ENCODE measurements at places on chromosomes 1 and 21. TPM values are rescaled to one million over a fixed set of nuclear protein-coding genes. Genes with fewer than 3 reads are reported as not detected.

DNA sequence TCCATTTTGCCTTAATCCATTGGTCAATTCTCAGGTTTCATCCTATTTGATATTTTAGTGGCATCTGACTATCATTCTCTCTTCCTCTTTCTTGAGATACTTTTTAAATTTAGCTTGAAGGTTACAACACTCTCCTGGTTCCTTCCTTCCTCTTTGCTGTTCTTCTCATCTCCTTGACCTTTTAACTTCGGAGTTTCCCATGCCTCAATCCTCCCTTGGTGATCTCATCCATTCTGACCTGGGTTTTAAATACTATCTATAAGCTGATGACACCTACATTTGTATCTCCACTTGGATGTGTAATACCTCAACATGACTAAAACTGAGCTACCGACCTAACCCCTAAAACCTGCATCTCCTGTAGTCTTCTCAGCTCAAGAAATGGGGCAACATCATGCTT lies 4.8 kb upstream of the ZNF687 start:
- no peak for DNase-seq

DNA sequence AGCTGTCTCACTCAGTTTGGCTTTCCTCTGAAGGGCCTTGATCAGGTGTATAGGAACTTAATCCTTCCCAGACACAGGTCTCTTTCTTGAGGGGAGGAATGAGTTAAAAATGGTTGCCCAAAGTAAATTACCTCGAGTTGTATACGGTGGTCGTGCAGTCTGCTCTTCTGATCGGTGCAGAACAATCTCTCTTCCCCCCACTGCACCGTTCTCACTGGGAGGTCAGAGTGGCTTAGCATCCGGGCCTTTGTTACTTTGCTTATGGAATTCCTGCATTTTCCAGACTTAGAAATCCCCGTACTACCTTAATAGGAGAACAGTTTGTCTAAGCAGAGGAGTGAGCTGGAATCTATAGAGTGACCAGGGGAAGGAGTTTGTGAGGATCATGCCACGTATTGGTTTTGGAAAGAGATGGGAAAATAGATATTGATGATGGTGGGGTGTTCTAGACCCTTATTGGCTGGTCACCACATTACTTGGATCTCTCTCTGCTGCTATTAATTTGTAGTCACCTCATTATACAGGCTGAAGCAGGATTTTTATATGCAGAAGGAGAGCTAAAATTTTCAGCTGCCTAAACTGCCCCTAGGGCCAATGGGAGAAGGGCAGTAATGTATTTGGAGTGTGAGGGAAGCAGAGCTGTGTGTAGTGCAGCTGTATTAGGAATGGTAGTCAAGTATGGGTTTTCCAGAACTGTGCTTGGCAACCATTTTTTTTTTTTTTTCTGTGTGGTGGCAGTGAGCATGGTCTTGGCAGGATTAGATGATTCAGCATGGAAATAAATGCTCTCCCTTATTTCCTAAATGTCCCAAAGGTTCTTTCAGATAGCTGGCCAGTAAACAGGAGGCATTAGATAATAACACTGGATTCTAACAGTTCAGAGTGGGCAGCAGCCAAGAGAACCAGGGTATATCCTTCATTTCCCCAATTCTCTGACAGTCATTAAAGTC lies 81.5 kb downstream of the NDUFS5 start:
- DNase-seq = no peak

DNA sequence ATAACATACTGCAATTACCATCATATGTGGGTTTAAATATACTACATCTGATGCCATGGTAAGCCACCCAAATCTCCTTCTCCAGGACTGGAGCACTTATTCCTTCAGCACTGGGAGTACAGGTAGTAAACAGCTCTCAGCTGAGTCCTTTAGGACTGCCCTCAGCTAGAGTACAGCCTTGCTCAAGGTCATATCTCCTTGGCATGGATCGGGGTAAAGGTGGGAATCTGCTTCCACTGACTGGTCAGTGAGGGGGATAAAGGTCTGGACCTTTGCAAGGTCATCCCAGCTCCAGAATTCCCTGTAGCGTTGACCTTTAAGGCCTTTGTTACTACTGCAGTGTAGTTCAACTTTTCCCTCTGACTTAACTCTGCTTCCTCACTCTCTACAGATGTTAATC lies 38.8 kb downstream of the RPL5 start:
- no peak for DNase-seq

- peak; percentile 4 for DNase-seq
These were observed 12.6 kb upstream of the TNFRSF14 start for GRCh38 chr1:2543543-2544092.

GRCh38 chr1:115041654-115042053 lies 12.0 kb downstream of the TSHB start:
- no peak for DNase-seq

DNA sequence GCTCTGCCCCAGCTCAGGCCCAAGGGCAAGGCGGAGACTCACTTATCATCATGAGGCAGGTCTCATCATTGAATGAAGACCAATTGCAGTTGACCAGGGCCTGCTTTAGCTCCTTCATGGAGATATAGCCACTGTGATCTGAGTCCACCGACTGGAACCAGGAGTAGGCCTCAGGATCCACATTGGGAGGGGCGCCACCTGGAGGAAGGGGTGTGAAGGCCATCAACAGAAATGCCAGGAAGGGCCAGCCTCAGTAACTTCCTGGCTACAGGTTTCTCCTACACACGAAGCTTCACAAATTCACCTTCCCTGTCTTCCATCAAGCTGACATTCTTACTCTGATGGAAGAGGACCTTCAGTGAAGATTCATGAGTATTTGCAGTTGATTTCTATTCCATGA lies 11.6 kb downstream of the PEF1 start:
- no peak for DNase-seq

- DNase-seq = no peak
These were observed 196.1 kb downstream of the AMY1C start for GRCh38 chr1:103945774-103946173.

DNA sequence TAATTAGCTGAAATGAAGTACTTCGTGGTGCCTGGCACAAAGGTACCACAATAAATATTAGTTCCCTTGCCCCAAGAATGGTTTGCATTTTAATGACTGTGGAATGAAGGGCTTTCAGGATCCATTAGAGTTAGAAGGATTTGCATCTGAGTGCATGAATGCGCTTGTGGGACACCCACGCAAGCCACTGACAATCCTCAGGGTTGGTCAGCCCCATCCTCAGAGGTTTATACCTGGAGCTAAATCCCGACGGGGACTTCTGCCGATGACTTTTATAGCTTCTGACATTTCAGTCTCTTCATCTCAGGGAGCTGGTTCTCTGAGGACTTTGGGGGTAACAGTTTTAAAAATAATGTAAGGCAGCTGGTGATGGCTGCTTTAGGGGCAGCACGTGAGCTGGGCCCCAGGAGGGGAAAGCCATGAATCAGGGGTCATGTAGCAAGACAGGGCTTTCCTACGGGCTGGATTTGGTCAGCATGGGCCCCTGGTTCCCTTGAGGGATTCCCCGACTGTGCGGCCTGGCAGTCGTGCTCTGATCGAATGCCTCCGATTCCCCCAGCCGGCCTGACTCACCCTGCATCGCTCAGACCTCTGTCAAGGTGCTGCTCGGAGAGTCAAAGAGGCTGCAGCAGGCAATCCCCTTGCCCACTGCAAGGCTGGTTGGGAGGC lies 20.8 kb upstream of the IL10 start:
- DNase-seq = peak; percentile 54

GRCh38 chr1:244548558-244549115 lies 87.6 kb downstream of the CATSPERE start:
- no peak for DNase-seq

- DNase-seq = peak; percentile 70
These were observed 36.8 kb upstream of the PODN start for GRCh38 chr1:53025034-53025768.

GRCh38 chr1:230254265-230254664 lies 171.9 kb downstream of the PGBD5 start:
- DNase-seq = no peak

- no peak for DNase-seq
These were observed 219.6 kb upstream of the C1orf174 start for GRCh38 chr1:4119516-4120220.

GRCh38 chr1:156765666-156766065 lies 1.7 kb upstream of the PRCC start:
- no peak for DNase-seq

DNA sequence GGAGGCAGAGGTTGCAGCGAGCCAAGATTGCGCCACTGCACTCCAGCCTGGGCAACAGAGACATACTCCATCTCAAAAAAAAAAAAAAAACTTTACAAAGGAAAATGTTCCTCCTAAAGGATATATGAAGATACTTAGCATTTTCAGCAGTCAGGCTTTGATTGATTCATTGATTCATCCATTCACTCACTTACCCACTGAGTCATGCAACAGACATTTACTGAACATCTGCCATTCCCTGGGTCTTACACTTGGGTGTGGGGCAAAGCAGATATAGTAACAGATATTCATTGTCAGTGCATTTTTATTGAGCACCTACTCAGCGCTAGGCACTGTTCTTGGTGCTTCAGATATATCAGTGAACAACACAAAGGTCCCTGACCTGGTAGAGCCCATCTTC lies 5.6 kb upstream of the LACTBL1 start:
- peak; percentile 75 for DNase-seq

The FTCD gene
- 2.0 TPM for total RNA-seq

The HSPA13 gene
- 67.2 TPM for total RNA-seq

The UTP11 gene
- 38.2 TPM for total RNA-seq

The KCNJ15 gene
- total RNA-seq = 1.8 TPM

The CELA3A gene
- total RNA-seq = not detected

The DYNLT4 gene
- 0.50 TPM for total RNA-seq

All from astrocyte (in vitro differentiated cells and primary cell).